Naive B cell (primary cell): ENCODE measurements at places on chromosomes 7 and 10.

DNA sequence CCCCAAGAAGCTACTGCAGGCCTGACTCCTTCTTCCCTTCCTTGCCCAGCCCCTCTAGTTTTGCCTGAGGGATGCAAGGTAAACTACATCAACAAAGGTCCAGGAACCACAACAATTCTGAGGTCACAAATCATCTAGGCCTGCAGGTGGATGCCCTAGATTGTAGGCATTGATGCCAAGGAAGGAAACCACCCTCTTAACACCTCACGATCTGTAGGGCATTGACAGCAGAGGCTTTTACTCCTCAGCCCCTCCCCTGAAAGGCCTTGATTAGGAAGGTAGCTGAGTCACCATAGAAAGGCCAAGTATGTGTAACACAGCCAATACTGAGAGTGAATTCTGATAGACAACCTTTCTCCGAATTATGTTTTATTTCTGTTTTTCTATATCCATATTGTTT lies 46.7 kb upstream of the FAM3C start:
- DNase-seq = no peak

DNA sequence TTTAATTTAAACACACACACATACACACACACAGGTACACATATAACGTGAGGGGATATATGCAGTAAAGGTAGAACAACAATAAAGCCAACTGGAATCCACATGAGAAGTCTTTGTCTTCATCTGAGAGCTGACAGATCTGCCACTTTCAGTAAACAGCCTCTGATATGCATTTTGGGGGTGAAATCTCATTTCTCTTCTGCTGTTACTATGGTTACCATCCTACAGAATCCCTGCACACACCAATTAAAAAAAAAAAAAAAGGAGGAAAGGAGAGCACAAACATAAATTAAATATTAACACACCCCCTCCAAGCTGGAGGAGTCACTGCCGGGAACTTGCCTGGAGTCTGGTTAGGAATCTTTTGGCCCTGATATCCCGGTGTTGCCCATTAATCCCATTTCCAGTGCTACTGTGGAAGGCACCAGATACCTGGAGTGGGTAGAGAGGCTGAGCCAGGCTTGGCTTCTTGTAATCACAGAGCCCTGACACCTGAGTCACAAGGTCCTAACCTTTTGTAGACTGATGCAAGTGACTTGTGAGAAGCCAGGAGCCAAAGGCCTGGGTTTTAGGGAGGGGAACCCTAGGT lies 169.1 kb downstream of the LHFPL3 start:
- DNase-seq = no peak

GRCh38 chr10:3000048-3000447 lies 67.3 kb upstream of the PFKP start:
- DNase-seq = no peak

- DNase-seq = peak; percentile 2
Observed at GRCh38 chr7:30548845-30549244, 44.2 kb upstream of the GGCT start.

DNA sequence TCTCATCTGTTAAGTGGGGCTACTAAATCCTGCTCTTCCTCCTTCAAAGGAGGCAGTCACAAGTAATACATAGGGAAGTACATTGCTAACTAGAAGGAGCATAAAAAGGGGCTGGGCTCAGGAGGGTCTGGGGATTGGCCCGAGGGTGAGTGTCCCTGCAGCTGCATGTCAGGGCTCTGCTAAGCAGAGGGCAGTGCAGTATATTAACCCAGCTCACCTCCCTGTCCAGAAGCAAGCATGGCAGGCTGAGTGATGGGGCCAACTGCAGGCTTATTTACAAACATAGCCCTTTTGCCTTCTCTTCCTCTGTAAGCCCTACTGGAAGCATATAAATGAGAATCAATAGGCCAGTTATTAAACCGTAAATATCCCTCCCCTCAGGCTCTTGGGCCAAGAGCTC lies 143.2 kb upstream of the PCBD1 start:
- DNase-seq = no peak

DNA sequence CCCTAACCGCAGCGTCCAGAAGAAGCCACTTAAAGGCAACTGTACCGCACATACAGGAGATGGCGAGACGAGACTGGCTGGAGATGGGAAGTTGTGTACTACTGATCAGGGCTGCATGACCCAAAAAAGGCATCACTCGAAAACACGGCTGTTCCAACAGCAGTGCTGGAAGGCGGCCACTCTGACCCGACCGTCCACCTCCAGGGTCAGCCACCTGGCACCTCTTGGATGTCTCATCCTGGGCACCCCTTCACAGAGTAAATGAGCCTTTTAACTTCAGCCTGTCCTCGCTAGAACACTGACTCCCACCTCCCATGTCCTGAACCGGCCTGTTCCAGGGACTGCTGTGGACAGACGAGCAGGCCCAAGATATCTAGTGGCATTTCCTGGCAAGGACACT lies 180.7 kb downstream of the DIP2C start:
- no peak for DNase-seq

GRCh38 chr10:116690356-116691322 lies 51.7 kb downstream of the HSPA12A start:
- DNase-seq = no peak

- DNase-seq = no peak
Observed at GRCh38 chr10:74174521-74174920, 23.5 kb downstream of the ADK start.

GRCh38 chr10:99732033-99732842 lies at the start of the genes COX15 and CUTC:
Gene COX15 (minus strand): TSS chr10:99732127. CDS start chr10:99732049, 78 bp downstream.
Gene CUTC (plus strand): TSS chr10:99732234. CDS start chr10:99732349, 115 bp downstream.
- peak; percentile 92 for DNase-seq

DNA sequence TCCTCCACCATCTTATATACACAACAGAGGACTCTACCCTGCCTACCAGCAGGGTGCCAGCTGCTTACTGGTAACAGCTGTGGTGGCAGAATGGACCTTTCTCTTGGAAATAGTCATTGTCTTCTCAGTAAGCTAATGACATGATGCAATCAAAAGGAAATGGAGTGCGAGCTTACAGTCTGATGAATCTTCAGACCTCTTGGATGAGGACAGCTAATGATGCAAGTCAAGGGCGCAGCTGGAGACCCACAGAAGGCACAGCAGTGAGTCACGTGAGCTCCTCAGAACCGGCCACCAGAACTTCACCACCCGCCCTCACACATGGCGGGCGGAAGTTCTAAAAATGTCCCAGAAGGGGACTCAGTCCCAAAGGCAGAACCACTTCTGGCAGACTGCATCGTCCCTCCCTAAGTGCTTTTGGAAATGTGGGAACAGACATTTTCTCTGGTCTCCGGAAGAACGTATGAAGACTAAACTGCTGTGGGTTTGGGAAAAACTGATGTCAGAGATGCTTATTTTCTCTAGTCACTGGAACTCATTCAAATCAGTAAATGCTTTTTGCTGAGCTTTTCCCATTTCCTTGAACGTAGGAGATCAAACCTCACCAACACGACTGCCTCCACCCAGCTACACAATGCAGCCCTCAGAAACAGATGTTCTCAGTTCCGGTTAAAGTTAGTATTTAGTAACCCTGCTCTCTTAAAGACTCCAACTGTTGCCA lies 96.4 kb downstream of the FAS start:
- DNase-seq = no peak

DNA sequence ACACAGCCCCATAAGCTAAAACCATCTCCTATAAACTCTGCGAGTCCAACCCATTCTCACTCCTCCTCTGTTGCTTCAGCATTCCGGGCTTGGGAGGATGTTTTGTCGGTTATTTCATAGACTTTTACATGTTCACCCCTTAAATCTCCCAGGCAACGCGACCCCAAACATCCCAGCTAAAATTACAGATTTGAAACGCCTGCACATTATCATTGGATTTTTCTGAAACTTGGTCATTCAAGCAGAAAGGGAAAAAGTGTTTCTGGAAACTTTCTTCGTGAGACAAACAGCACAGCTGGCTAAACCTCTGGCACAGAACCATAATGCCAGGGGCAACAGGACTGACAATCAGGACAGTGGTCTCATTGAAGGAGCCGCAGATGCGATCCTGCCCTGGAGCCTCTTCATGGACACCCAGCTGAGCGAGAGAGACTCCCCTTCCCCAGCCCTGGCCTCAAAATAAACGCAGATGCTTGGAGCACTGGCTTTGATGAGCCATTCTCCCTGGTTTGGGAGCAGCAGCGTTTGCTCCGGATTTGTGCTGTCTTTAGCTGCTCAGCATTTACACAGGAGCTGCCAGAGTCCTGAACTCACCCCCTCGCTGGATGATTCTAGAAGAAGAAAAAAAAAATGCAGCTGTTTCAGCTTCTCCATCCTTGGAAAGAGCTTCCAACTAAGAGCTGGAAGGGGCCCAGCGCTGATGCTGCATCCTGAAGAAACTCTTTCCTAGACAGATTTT lies 30.1 kb downstream of the AFAP1L2 start:
- no peak for DNase-seq

- no peak for DNase-seq
Observed at GRCh38 chr7:149166630-149167352, 19.5 kb downstream of the ZNF398 start.

DNA sequence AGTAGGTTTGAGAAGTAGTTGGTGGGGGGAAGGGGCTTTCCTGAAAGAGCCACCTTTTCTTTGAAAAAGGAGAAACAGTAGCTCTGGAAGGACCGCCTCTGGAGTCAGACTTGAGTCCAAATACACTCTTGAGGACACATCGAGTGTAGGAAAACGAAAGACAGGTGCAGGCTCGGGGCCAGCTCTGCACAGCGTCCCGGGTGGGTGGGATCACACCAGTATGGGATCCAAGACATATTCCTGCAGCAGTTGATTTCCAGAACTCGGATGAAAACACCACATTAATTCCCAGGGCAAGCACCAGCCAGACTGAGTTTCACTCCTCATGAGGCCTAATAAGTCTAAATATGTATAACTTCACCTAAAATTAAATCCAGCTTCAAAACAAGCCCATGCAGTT lies 61.4 kb downstream of the ASB13 start:
- DNase-seq = no peak

- DNase-seq = no peak
Observed at GRCh38 chr10:5618042-5618441, 48.4 kb downstream of the ASB13 start.

- no peak for DNase-seq
Observed at GRCh38 chr7:89975577-89975976, 178.7 kb upstream of the STEAP1 start.

DNA sequence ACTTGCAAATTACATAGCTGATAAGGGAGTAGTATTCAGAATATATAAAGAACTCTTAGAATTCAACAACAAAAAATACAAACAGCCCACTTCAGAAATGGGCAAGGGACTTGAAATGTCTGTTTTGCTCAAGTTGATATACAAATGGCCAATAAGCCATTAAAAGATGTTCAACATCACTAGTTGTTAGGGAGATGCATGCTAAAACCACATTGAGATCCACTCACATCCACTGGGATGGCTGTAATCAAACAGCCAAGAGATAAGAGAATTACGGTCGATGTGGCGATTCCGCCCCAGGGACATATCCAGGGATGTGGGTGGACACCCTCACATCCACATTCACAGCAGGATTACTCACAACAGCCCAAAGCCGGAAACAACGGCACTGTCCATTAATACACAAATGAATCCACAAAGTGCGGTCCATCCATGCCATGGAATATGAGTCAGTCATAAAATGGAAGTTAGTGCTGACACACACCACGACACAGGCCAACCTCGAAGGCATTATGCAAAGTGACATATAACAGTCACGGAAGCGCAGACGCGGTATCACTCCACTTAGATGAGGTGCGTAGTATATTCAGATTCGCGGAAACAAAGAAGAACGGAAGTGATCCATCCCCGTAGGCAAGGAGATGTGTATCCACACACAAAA lies 227.8 kb downstream of the DNAJB6 start:
- DNase-seq = no peak

- DNase-seq = no peak
Observed at GRCh38 chr7:122203814-122204213, 59.8 kb upstream of the AASS start.

GRCh38 chr7:101975046-101975445 lies 157.6 kb downstream of the CUX1 start:
- DNase-seq = no peak

GRCh38 chr7:130954918-130955564 lies 221.0 kb upstream of the KLF14 start:
- DNase-seq = no peak

- DNase-seq = no peak
Observed at GRCh38 chr7:75623390-75624133, 115.2 kb downstream of the HIP1 start.
